ENCODE measurements at places on chromosomes 11 and 22.

- DNase-seq: no peak
Measured at GRCh38 chr11:69498614-69499175, 17.2 kb downstream of the LINC01488 start.

DNA sequence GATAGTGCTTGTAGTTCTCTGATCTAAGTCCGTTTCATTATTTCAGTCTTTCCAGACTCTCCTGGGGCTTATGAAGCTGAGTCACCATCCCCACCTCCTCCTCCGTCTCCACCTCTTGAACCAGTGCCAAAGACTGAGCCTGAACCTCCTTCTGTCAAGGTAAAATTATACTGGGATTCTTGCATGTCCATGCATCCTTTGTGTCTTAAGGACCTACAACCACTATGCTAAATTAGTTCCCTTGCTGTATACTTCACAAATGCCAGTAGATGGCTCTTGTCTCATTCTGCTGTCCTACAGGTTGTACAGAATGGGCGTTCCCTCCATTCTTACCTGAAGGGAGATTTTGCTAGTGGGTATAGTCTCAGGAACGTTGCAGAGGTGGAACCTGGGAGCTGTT is 42.2 kb downstream of the POLD3 start:
- no peak for DNase-seq

- DNase-seq: no peak
Measured at GRCh38 chr11:82557274-82557673, 176.4 kb downstream of the FAM181B start.

- no peak for DNase-seq
Measured at GRCh38 chr11:10005955-10006525, 288.0 kb downstream of the SBF2 start.

DNA sequence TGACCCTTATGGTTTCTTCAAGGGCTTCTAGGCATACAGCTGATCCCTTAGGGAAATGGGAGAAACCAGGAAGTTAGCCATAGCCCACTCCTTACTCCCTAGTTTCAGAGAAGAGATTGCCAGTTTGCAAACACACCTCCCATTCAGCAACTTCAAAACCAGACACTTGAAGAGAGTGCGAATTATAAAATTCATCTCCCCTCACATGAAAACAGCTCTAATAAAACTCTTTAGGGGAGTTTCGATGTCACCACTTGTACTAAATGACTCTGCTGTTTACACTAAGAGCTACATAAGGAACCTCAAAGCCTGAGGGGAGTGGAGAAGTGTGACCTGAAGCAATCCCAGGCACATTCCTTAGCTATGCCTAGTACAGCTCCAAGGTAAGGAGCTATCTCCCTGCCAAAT is 8.3 kb downstream of the LGR4 start:
- no peak for DNase-seq

DNA sequence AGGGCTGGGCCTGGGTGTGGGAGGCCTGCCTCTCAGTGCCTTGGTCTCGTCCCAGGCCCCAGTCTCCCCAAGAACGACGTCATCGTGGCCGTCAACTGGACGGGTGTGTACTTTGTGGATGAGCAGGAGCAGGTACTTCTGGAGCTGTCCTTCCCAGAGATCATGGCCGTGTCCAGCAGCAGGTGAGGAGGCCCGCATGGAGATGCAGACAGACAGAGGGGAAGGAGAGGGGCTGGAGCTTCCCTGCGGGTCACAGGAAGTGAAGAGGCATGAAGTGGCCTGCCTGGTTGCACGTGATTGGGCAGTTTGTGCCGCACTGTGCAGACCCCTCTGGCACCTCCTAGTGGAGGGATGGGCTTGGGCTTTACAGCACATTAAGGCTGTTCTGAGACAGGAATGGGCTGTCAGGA is 70.4 kb downstream of the MYO7A start:
- peak; percentile 55 for DNase-seq

GRCh38 chr11:62702246-62702645 is 5.0 kb downstream of the BSCL2 start:
- DNase-seq: no peak

- DNase-seq: no peak
Measured at GRCh38 chr22:37501610-37502341, 15.6 kb upstream of the MFNG start.
